Hippocampal formation (tissue), 2 donors: ENCODE measurements at places on chromosomes 3 and 15.

DNA sequence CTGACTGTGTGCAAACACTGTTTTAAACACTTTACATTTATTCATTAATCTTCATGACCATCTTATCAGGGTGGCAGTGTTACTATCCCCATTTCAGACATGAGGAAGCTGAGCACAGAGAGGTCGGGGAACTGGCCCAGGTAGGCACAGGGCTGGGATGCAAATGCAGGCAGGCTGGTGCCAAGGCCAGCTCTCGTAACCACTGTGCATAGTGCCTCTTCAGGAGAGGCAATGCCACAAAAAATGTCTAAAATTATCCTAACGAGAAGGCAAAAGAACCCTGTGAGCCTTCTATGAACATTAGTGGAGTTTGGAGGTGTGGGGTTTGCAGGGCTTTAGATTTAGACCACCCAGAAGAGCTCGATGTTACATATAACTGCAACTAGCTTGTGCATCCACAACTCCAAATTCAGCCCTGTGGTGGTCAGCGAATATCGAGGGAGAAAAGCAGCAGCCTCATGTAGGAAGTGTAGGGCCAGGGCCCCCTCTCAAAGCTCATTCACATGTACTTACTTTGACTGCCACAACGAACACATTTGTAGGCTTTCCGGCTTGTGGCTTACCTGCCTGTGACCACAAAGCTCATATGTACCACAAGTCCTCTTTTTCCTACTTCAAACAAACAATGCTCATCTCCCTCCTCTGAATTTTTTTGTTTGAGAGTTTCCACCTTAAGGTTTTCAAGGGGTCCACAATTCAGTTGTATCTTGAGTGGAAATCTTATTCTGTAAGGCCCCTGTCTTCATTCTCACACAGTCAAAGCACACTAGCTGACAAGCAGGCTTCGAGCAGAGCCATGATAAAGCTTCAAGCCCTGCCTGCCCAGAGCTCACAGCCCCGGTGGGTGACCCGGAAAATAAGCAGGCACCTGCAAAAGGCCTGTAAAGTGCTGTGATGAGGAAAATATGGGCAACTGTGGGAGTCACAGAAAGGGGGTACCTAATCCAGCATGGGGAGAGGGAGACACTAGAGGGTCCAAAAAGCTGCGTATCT lies 722.9 kb upstream of the CFAP20DC start:
- no peak for DNase-seq

GRCh38 chr3:37987751-37988179 lies 2.8 kb upstream of the VILL start:
- DNase-seq, result no peak

DNA sequence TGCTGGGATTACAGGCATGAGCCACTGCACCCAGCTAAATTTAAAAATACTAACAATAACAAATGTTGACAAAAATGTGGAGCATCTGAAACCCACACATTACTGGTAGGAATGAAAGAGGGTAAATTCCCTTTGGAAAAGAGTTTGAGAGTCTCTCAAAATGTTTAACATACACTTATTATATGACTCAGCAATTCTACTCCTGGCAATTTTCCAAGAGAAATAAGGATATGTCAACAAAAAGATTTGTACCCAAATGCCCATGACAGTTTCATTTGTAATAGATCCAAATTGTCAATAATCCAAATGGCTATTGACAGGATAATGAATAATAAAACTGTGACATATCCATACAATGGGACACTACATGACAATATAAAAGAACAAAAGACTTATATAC lies 9.0 kb downstream of the HCLS1 start:
- no peak for DNase-seq

DNA sequence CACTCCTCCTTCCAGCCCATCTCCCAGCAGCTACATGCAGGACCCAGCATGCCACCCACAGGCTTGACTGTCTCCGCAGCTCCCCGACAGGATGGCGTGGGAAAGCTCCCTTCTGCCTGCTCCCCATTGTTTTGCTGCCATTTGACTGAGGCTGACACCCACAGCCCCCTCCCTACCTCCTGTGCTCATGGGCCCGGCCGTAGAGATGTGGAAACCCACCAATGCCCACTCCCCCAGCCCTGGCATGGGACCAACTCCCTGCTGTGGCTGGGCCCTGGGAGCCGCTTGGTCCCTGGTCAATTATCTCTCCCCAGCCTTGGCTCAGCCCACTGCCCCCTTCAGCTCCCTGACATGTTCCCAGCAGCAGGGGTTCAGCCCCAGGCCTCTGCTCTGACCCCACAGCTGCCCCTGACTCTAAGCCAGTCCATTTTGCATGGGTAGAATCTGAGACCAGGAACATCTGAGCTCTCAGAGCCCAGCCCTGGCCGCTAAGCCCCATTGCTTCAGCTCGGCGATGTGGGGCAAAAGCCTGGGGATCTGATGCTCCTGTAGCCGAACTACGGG lies 8.2 kb downstream of the C3orf22 start:
- no peak for DNase-seq

- DNase-seq, result no peak
These were observed 20.6 kb downstream of the FAN1 start for GRCh38 chr15:30924353-30924752.

- no peak for DNase-seq
These were observed 78.1 kb upstream of the PRICKLE2 start for GRCh38 chr3:64303401-64303800.

DNA sequence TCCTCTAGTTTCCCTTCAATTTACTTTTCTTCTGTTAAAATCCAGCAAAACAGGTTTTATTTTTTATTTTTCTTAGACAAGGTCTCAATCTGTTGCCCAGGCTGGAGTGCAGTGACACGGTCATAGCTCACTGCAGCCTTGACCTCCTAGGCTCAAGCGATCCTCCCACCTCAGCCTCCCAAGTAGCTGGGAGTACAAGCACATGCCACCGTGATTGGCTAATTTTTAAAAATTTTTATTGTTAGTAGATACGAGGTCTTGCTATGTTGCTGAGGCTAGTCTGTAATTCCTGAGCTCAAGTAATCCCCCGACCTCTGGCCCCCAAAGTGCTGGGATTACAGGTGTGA lies 41.6 kb downstream of the ILDR1 start:
- DNase-seq, result no peak

GRCh38 chr15:91311986-91312385 lies 211.9 kb downstream of the SV2B start:
- no peak for DNase-seq

- no peak for DNase-seq
These were observed 73.0 kb upstream of the POMGNT2 start for GRCh38 chr3:43178891-43179366.

DNA sequence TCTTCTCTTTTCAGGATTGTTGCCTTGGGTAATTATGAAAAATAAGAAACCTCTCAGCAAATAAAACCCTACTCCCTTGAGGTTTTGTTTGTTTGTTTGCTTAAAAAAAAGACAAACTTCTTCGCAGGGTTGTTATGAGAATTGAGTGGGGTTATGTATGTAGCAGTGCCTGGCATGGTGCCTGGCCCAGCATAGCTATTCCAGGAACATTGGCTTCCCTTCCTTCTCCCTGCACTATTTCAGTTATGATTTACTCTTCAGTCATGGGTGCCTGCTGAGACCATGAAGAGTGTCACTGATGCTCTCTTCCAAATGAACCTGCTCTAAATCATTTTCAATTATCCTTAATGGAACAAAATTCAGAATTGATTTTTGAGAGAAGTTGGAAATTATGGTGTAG lies 283.5 kb upstream of the ROPN1 start:
- no peak for DNase-seq
